Omental fat pad (tissue), 4 donors: ENCODE measurements at places on chromosomes 7 and 10.

GRCh38 chr7:157612664-157613561 is 276.1 kb downstream of the DNAJB6 start:
- no peak for DNase-seq

DNA sequence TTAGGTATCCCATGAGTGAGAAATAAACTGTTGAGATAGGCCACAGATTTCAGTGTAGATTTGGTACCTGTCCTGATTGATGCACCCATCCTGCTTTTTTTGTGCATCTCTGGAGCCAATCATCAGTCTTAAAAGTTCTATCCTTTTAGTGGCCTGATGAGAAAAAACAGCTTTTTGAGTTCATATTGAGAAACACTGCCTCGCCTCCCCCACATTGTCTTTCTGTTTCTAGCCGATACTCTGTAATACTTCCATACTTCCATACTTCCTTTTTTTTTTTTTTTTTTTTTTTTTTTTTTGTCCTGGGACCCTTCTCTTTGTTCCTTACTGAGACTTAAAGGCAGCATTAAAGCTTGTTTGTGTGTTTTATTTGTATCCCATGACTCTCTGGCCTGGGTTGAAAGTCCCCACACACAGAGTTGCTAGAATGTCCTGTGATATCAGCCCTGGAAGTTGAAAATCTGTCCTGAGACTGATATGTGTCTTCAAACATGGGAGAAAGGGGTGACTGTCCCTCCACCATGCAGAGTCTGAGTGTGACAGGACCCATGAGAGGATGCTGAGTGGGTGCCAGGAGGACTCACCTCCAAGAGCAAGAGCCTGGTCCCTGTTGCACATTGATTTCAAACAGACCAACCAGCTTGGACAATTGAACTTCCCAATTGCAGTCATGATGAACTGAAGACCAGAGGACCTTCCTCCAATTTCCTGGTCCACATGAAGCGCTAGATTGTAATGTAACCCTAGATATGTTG is 5.7 kb downstream of the ZNF22 start:
- DNase-seq = no peak

- DNase-seq = no peak
These were observed 75.3 kb downstream of the HIBADH start for GRCh38 chr7:27587429-27587828.

GRCh38 chr7:2659556-2660358 is 28.0 kb downstream of the TTYH3 start:
- DNase-seq = no peak

GRCh38 chr7:47507522-47507921 is 74.4 kb downstream of the TNS3 start:
- DNase-seq = no peak

- no peak for DNase-seq
These were observed 28.9 kb downstream of the CCM2 start for GRCh38 chr7:45028920-45029344.

DNA sequence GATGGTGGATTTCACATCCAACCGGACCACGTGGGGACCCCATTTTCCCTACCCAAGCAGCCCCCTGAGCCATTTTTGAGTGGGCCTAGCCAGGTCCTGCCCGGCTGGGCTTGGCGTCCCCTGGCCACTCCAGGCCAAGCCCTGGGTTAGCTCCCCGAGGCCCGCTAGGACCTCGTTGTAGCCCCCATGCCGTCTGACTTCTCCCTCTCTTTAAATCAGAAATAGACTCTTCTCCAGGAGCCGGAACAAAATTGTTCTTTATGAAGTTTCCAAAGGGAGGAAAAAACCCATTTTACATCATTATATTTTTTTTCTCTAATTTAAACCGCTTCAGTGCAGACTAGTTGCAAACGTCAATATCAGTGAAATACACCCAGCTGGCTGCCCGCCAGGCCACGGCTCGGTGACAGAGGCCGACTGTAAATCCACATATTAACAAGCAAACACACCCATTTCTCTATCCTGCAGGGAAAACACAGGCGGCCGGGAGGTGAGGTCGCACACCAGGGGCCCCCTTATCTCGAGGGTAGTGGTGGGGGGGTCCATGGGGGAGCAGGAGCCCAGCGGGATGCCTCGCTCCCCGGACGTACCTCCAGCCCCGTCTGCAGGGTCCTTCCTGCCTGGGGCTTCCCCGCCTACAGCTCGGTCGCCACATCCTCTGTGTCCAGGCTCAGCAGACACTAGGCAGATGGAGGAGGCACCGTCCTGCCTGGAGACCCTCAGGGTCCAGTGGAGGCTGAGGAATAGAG is 72.7 kb downstream of the ELFN1 start:
- DNase-seq = peak; percentile 32

GRCh38 chr10:8037941-8038894 is 16.3 kb upstream of the GATA3 start:
- no peak for DNase-seq

DNA sequence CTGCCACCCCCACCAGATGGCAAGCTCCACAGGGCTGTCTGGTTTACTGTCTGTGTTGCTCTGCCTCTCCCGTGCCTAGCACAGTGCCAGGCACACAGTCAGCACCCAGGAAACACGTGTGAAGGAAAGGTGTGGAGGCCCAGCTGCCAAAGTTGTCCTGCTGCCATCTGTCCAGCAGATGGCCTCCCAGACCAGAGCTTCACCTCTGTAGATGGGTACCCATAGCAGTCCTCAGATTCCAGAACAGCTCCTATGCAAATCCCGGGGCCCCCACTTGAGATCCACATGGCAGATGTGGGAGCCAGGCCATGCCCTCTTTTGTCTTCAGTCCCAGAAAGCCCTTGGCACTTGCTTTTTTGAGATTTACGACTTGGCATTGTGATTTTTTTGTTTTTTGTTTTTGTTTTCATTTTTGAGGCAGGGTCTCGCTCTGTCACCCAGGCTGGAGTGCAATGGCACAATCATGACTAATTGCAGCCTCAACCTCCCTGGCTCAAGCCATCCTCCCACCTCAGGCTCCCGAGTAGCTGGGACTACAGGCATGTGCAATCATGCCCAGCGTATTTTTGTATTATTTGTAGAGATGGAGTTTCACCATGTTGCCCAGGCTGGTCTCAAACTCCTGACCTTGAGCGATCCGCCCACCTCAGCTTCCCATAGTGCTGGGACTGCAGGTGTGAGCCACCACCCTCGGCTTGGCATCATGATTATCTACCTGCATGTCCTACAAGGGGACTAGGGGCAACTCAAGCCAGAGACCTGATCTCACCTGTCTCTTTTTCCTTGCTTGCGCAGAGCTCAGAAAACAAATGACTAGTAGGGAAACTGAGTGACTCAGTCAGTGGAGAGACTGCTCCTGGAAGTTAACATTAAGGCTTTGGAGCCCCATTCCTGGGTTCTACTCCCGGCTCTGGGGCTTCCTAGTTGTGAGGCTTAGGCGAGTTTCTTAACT is 16.9 kb upstream of the PALD1 start:
- DNase-seq = no peak

DNA sequence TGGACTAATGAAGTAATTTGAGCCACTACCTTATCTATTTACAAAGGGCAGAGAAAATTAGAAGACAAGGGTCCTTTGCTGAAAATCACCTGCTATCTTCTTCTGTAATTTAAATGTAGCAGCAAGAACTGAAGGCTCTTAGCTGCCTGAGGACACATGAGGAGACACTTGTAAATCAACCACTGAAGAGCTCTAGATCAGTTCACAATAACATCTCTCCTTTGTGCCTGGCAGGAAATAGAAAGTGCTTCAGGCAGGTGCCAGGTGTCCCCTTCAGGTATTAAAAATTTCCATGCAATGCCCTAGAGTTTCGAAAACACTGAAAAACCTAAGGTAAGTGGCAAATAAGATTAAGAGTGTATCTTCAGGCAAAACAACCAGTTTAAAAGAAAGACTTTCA is 474.6 kb downstream of the GRM8 start:
- DNase-seq = no peak

DNA sequence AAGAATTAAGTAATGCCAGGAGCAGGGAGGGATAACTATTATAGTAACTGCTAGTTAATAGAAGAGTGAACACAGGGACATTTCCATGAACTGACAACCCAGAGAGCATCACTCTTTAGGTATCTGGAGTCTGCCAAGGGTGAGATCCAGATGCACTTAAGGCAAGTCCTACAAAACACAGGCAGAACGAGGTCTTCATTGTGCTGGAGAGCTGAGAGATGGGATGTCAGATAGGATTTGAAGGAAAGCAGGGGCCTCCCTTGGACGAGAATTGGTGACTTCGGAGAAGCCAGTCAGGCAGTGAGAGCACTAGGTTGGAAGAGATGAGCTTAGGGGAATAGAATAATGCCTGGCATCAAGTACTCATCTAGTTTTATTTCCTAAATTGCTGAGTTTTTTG is 684.5 kb downstream of the GATA3 start:
- no peak for DNase-seq

- DNase-seq = no peak
These were observed 1.2 kb upstream of the SMNDC1 start for GRCh38 chr10:110305767-110306451.
